ENCODE measurements at places on chromosomes 7 and 10.

DNA sequence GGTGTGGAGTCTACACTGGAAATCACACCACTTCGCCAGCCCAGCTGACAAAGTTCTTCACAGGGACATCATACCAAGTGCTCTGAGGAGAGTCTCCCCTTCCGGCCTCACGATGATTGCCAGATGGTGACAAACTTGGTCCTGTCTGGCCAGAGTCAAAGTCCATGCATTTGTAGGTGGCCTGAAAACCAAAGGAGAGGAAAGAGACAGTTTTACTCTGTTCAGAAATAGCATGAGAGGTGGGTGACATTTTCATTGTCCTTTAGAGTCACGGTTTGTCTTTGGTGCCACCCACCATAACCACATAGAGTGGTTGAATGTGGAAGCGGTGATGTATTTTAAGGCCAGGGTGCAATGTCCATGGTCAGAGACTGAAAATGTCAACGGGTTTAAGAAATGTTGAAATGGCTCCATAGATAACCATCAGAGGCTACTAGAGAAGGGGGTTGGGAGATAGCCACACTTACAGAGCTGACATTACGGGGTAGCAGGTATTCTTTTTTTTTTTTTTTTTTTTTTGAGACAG, 33.0 kb downstream of the BTBD16 start:
- DNase-seq: no peak

GRCh38 chr7:156948361-156948760, 1.2 kb upstream of the NOM1 start:
- no peak for DNase-seq

DNA sequence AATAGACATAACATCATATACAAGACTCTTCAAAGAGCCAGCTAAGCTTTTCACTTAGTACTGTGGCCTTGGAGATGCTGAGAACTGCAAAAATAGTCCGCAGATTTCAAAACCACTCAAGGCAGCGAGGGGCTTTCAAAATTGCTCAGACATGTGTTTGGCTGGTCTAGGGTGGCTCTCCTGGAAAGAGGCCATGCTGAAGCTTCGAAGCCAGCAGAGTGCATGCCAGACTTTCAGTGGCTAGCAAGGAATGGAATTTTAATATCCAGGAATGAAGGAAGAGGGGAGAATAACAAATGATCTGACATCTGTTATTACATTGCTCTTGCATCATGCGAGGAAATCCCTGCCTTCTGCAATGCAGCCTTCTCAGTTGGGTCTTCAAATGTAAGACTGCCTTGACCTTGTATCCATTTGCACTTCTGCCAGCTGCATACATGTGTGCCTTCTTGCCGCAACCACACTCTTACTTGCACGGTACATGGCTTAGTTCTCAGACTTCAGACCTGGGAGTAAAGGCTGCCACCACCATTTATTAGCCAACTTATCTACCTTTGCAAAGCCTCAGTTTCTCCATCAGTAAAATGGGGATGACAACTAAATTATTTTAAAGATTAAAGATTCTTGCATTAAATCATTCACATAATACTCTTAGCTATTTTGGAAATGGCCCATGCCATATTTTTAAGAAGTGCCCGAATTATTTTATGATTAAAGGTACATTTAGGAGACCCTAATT, 55.9 kb downstream of the ITIH5 start:
- DNase-seq: no peak

- no peak for DNase-seq
Observed at GRCh38 chr7:138396251-138397070, 63.6 kb upstream of the TRIM24 start.

DNA sequence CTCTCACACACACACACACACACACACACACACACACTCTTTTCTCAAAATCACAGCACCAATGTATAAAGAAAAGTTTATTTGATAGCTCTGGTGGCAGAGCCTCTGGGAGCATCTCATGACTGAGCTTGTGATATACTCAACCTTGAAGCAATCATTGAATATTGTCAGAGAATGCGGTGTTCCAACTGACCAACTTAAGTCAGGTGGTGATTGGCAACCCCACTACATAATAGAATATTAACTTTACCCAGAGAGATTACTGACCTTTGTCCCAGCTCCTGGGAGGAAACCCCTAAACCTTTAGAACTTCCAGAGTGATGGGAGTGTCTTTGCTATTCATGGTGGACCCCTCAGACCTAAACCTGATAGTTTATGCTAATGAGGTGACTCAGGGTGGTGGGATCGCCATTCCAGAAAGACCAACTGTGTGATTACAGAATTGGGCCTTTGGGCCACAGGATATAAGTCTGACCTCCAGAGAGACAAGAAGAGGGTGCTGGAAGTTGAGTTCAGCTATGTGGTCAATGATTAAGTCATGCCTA, 143.1 kb downstream of the OTUD1 start:
- no peak for DNase-seq

DNA sequence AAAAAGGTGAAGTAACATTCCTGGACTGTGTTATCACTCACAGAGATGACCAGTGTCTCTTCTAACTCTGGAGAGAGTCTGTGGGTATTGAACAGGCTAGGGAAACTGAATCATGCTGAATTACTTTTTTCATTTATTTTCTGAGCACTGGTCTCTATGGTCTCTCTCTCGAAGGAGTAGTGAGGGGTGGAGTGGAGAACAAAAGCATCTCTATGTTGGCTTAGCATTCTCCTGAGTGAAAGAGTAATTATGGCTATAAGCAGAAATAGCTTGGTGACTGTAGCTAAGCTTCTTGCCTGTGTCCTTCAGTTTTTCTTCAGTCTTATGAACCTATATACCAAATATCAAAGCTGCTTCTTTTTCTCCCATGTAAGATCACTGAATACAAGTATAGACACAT, 64.6 kb upstream of the PTN start:
- DNase-seq: no peak

GRCh38 chr10:101708870-101709269, 13.9 kb upstream of the FBXW4 start:
- no peak for DNase-seq

DNA sequence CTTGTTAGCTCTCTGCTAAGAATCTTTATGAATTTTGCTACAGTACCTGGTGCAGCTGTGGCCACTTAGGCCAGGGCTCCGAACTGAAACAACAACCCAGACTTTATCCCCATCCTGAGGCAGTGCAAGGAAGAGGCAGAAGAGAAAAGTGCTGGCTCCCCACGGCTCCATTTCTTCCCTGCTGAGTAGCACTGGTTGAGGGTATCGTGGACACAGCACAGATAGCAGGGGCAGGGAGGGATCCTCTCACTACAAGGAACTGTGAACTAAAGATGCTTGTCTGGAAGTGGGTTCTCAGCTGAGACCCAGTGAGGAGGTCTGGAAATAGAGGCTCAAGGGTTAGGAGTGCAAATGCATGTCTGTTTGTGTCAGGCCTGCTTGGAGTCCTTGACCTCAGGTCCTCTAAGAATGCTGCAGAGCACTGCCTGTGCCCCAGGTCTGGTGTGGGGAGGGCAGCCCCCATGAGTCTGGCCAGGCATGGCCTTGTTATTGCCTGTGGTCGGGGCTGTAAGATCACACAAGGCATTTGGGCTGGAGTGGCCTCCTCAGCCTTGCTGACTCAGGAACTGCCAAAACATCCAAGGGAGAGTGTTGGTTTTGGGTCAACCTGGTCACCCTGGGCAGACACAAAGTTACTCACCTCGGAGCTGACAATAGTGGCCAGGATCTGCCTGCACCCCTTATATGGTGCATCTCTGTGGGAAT, 58.1 kb downstream of the DMBT1 start:
- DNase-seq: no peak
